Caudate nucleus (tissue), 63 donors: ENCODE measurements at places on chromosomes 2 and 18.

DNA sequence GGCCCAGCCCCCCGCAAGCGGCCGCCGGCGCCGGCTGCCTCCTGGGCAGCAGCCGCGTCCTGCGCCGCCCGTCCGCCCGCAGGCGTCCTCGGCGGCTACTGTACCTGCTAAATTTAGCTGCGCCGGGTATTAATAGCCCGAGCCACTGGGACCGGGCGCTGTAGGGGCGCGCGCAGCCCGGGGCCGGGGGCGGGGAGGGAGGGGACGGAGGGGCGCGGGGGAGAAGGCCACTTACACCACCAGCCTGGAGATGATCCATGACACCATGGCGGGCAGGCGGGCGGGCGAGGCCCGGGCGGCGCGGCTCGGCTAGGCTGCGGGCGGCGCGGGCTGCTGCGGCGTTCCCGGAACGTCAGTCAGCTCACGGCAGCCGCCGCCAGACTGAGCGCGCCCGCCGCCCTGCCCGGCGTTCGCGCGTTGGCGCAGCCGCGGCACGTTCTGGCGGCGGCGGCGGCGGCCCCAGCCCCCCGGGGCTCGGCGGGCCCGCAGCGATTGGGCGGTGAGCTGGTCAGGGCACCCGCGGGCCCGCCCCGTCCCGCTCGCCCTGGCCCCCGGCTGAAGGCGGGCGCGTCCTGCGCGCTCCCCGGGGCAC lies at the start of gene REEP1:
Gene REEP1, minus strand, starts transcription at position 383 of the 592 bp plus-strand sequence. Its CDS starts 116 bp downstream, at position 267.
- DNase-seq, result no peak

DNA sequence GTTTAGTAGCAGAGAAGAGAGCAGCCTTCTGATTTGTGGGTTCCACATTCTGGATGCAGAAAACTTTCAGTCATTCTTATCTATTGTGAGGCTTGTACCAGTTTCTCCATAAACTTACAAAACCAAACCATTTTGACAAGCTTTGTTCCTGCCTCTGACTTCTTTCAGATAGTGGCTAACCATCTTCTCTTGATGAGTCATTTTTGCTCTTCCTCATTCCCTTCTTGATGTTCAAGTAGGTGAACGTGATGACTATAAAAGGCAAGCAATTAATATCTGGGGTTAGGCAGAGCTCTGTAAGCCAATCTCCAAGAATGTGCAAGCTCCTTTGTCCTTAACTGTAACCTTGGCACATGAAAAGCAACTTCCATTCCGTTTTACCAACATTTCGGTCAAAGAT lies 2083.1 kb upstream of the PIK3C3 start:
- DNase-seq, result no peak

GRCh38 chr2:15547115-15547876 lies 13.8 kb downstream of the NBAS start:
- DNase-seq, result no peak

GRCh38 chr2:143251681-143252080 lies 122.5 kb downstream of the ARHGAP15 start:
- DNase-seq, result no peak

GRCh38 chr18:7561909-7562460 lies 5.1 kb upstream of the PTPRM start:
- DNase-seq, result no peak
